ENCODE measurements at places on chromosomes 13 and 19. TPM values are rescaled to one million over a fixed set of nuclear protein-coding genes. Genes with fewer than 3 reads are reported as not detected.

Gene IGFL2
- total RNA-seq: not detected

Gene ZNF578
- total RNA-seq: 1.7 TPM

Gene ADGRE3
- 0.38 TPM for total RNA-seq

Gene FBXO17
- total RNA-seq: 12.6 TPM

Gene SH2D3A
- total RNA-seq: not detected

Gene ZIK1
- total RNA-seq: 4.9 TPM

Gene KASH5
- total RNA-seq: not detected

Data from subcutaneous adipose tissue (tissue), 4 donors.